ENCODE measurements at places on chromosomes 3 and 15.

- DNase-seq: no peak
These were observed 124.6 kb upstream of the CADPS start for GRCh38 chr3:62999791-63000190.

DNA sequence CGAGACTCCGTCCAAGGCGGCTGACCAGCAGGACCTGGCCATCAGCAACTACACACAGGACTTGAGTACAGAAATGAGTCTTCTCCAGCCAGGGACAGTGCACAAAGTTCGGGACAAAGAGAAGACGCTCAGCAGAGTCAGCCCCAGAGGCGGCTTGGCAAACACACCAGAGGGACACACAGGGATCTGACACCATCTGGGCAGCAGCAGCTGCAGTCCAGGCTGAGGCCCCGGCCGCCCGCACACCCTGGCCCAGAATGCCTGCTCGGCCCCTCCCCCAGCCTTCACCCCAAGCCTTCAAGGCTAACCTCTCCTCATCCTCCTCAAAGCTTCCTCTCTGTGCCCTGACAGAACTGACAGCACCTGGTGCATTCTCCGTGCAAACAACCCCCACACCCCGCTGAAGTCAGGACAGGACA lies 61.1 kb downstream of the XXYLT1 start:
- DNase-seq: peak; percentile 55

DNA sequence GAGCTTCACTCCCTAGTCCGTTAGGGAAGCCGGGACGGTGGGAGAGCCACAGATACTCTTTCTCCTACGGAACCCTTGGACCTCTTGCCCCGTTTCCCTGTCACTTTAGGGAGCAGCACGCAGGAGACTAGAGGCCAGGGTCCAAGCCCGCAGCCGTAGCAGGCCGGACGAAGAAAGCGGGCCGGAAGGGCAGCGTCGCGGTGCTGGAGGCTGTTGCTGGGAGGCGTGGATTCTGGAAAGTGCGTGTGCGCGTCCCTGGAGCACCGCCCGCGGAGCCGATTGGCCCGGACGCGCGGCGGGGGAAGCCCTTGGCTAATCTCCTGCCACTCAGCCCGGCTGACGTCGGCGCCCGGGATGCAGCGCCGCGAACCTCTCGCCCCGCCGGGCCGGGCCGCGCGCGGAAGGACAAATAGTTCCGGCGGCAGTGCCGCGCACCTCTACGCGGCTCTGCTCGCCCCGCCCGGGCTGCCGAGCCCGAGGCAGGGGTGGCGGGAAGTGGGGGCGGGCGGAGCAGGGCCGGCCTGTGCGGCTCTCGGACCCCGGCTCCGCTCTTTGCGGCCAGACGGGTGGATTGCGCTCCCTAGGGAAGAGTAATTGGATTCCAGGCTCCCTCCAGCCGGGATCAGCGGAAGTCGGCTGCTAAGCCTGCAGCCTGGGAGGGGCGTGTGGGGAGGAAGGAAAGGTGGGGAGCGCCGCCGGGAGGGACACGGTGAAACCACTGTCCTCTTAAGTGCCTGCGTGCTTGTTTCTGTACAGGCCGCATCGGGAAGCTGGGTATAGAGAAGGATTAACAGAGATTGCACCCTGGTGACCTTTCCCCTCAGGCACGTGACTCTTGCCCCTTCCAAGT lies 31.3 kb upstream of the TCF12 start:
- DNase-seq: peak; percentile 95

DNA sequence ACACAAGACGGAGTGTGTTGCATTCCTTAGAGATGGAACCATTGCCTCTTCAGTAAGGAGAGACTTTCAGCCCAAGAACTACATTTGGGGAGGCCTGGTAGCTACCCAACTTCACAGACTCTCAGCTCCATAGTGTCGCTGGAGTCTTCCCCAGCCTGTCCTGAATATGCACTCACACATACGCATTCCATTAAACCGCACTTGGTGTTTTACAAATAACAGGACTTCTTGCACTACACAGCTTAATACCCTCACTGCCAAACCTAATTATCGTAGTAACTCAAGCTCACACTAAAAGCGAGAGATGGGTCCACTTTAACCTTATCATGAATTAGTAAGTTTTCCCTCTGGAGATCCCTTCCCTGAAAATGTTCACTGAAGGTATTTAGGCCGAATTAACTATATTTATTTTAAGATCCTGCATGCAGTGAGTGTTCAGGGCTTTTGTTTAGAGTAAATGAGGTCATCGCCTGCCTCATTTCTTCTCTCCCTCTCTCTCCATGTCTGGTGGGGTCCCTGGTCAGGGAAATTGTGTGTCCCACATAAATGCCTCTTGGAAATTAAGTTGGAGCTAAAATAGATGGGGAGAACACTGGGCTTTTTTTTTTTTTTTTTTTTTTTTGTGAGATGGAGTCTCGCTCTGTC lies 171.9 kb downstream of the FAM43A start:
- DNase-seq: no peak

DNA sequence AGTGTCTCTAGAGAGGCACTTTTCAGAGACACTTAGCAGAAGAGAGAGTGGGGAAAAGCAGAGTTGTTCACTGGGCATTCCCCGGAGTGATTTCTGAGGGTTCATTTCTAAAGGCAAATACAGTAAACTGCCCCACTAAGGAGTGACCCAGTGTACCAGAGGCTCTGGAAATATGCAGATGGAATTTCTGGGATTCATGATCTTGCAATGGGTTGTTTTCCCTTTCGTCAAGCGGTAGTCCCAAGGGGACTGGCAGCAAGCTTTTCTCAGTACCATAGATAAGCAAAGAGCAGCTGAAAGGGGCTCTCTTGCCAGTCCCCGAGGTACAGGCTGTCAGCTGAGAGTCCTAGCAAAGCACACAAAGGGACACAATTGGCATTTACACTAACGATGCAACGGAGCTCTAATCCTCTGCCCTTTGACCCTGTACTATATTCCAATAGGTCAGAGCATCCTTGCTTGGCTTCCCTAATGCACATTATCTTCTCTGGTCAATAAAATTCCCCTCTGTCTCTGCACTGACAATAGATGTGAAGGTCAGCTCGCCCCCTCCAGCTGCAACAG lies 155.6 kb downstream of the SEMA6D start:
- no peak for DNase-seq

GRCh38 chr3:3286014-3286413 lies 106.5 kb upstream of the CRBN start:
- DNase-seq: no peak

GRCh38 chr3:55172913-55173312 lies 245.1 kb upstream of the LRTM1 start:
- no peak for DNase-seq

DNA sequence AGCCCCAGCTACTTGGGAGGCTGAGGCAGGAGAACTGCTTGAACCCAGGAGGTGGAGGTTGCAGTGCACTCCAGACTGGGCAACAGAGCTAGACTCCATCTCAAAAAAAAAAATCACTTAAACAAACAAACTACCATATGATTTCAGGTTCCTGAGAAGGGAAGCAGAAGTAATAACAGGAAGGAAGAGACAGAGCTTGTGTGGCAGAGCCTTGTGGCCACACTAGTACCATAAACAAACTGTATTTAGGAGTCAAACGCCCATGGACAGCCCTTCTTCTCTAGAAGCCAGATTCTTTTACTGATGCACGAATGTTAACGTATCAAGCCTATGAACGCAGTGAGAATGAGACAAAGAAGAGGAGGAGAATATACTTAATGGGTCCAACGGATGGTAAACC lies 12.0 kb downstream of the MTMR10 start:
- no peak for DNase-seq

DNA sequence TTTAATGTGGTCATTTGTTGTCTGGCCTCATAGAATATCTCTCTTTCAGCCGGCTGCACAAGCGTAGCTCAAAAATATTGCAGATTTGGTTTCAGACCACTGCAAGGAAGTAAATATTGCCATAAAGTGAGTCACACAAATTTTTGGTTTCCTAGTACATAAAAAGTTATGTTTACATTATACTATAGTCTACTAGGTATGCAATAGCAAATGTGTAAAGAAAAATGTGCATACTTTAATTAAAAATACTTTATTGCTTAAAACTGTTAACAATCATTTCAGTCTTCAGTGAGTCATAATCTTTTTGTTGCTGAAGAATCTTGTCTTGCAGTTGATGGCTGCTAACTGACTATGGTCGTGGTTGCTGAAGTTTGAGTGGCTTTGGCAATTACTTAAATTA lies 425.1 kb upstream of the ROBO1 start:
- DNase-seq: no peak

DNA sequence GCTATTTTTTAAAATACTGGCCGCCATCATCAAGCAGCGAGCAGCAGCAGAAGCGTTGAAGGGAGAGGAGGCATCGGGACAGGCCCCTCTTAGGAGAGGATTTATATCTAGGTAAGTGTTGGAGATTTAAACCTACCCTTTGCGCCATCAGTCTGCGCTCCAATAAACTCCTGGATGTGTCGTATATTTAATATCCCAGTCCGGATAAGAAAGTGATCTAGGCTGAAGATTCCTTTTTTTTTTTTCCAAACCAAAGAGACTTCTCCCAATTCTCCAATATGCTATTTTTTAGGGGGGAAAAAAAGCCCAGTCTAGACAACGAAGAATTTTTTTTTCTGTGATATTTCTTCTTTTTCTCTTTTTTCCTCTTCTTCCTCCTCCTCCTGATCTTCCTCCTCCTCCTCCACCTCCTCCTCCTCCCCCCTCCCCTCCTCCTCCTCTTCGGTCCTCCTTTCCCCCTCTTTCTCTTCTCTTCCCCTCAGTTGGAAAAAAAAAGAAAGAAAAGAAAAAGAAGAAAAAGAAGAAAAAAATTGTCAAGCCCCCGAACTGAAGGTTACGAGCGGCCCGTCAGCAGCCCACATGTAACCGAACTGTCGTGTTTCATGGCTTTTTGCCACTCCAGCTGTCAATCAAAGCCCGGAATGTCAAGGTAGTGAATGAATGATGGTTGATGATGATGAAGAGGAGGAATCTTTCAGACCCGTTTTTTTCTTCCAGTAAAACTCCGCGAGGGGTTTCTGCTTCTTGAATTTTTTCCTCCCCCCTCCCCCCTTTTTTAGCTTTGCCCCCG lies 835 bp downstream of the MEIS2 start:
- DNase-seq: peak; percentile 36

DNA sequence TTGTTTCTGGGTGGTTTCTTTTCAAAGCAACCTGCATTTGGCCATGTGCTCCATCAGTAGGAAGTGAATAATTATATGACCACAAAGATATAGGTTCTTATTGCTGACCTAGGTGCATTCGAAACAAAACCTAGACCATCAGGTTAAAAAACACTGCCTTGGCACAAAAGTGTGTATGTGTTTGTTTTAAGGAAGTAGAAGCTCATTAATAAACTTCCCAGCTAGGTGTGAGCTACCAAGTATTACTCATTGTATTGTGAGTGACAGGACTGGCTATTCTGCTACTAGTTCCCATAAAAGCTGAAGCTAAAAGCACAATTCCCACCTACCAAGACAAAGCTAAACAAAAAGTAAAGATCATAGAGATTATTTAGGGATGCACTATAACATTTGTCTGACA lies 168.2 kb downstream of the TP63 start:
- DNase-seq: no peak

DNA sequence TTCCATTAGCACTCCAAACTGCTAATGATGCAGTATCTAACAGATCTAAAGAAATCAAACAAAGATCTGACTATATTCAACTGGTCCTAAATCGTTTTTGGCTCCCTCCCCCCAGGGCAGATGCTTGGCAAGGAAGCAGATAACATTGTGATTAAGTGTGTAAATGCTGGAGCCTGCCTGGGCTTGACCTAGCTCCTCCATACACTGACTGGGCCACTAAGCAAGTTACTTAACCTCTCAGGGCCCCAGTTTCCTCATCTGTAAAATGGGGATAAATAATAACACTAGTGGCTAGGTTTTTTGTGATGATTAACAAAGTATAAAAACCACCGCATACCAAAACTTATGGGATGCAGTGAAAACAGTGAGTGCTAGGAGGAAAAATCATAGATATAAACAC lies 9.2 kb downstream of the EID1 start:
- no peak for DNase-seq

DNA sequence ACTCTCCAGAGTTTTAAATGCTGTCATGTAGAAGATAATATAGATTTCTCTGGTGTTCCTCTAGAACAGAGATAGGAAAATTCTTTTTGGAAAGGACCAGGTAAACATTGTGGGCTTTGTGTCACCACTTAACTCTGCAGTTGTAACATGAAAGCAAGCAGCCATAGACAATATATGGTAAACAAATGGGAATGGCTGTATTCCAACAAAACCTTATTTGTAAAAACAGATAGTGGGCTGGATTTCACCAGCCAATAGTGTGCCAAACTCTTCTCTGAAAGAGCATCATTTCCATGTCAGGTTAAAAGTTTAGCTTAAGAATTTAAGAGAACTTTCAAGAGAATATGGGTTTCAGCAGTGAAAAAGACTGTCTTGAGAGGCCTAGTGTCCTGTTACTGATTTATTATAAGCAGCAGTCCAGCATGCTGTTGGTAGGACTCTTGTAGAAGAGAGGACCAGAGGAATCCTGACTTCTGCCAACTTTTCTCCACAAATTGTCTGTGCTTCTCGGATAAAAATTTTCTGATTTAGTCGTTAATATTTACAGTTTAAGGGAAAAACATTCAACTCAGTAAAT lies 107.7 kb downstream of the TCF12 start:
- DNase-seq: no peak

DNA sequence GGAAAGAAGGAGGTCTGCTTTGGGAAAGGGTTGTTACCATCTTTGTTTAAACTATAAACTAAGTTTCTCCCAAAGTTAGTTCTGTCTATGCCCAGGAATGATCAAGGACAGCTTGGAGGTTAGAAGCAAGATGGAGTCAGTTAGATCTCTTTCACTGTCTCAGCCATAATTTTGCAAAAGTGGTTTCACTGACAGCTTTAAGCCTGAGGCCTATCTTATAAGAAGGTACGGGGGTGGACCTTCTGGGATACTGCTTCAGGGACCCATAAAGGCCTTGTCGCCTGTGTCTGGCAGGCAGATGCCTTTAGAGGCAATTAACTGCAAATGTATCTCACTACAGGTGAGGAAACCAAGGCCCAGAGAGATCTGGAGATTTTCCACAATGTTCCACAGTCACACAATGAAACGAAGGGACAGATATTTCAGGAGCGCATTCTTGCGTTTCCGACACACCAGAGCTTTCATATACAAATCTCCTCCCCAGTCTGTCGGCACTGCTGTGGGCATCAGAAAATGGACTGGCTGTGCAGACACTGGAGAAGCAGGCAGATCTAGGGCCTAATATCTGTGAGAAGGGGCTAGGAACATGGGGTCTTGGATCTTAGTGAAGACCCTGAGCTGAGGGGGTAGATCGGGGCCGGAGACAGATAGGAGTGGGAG lies 169.5 kb upstream of the SMAD3 start:
- no peak for DNase-seq

GRCh38 chr3:32422943-32423342 lies 31.3 kb downstream of the CMTM7 start:
- peak; percentile 43 for DNase-seq

GRCh38 chr15:100095541-100096247 lies 246.1 kb downstream of the ADAMTS17 start:
- no peak for DNase-seq

GRCh38 chr3:171690281-171690680 lies 120.0 kb downstream of the PLD1 start:
- DNase-seq: no peak

- DNase-seq: no peak
These were observed 82.9 kb downstream of the ST6GAL1 start for GRCh38 chr3:187013159-187013716.

Measured in WERI-Rb-1 (cell line).